ENCODE measurements at places on chromosomes 16 and 17.

DNA sequence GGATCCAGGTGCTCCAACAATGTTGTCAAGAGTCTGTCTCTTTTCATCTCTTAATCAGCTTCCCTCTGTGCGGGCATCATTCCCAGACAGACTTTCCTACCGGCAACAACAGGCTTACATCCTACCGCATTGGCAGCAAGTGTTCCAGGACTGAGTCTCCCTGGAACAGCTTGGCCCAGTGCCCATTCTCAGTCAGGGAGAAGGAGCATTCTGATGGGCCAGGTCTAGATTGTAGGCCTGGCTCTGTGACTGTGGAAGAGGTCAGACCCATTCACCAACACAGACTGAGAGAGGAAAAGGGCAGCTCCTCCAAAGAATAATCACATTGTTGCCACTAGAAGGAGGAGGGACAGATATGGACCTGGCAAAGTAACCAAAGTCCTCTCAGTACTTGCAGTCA is 68.1 kb upstream of the TMEM132E start:
- DNase-seq = no peak

GRCh38 chr17:31584438-31585279 is 193.2 kb downstream of the RAB11FIP4 start:
- DNase-seq = no peak

- no peak for DNase-seq
Measured at GRCh38 chr17:30477774-30478115, 537 bp downstream of the GOSR1 start.

DNA sequence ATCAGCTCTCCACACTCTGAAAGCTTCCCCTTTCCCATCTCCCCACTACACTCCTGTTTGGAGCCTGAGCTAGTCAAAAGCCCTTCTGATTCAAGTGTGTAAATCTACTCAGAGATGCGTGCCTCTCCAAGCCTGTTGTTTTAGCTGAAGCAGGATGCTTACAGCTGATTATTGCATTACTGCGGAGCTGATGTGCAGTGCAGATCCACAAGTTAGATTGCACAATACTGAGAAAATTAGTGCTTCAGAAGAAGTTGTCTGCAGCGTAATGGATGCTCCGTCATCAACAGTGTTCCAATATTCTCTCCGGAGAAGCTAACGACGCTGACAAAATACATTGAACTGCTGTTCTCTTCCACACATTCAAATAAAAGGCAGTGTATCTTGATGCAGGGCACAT is 44.8 kb upstream of the NLRP1 start:
- DNase-seq = no peak

DNA sequence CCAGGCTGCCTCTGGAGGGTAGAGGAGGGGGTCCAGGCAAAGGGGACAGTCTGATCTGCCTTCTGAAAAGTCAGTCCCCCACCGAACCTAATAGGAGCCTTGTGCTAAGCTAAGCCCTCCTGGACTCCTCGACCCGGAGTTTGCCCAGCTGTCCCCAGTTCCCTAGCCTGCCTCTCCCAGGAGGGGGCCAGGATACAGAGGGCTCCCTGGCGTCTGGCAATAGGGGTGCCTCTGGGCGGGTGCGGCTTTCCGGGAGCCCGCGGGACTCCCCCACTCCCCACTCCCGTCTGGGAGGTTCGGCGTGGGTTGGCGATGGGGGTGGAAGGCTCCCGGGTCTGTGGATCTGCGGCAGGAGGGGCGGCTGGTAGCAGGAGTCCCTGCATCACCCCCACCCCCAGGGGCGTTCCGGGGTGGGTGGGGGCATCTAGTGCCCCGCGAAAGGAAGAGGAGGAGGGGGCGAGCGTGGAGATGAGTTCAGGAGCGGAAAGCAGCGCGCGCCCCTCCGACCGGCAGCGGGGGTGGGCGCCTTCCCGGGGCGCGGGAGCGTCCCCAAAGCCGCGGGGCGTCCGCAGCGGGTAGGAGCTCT is 1.2 kb downstream of the GSG1L start:
- no peak for DNase-seq

DNA sequence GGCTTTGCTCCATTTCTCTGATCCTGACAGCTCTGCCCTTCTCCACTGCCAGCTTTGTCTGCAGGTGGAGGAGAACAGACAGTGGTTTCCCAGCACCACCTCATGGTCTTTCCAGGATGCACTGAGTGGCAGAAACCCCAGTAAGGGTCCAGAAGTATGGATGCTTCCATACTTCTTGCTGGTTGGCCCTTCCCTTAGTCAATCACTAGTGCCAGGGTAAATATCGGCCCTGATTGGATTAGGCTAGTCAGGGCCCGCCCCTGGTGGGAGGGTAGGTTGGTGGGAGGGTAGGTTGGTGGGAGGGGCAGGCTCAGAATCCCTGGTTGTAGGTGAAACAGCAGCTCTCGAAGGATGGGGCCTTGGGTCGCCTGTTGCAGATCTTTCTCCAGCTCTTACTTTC is 10.2 kb downstream of the RNF213 start:
- no peak for DNase-seq

- no peak for DNase-seq
Measured at GRCh38 chr17:29054835-29055234, 11.9 kb downstream of the PIPOX start.

- DNase-seq = no peak
Measured at GRCh38 chr17:51860954-51861561, 297.5 kb downstream of the CA10 start.

DNA sequence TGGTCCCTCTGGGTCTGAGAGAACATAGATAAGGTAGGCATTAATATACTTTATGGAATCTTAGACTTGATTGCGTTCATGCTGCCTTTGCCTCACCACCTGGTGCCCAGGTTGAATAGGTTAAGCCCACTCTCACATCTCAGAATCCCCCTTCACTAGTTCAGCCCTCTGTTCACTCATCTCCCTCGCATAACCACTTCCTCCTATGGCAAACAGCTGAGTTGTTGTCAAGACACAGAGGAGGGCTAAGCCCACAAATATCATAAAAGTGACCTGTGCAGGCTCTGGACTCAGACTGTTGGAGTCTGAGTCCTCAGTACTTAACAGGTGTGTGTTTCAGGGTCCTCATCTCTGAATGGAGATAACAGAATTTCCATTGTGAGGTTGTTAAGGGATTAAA is 55.7 kb downstream of the GOSR1 start:
- no peak for DNase-seq

DNA sequence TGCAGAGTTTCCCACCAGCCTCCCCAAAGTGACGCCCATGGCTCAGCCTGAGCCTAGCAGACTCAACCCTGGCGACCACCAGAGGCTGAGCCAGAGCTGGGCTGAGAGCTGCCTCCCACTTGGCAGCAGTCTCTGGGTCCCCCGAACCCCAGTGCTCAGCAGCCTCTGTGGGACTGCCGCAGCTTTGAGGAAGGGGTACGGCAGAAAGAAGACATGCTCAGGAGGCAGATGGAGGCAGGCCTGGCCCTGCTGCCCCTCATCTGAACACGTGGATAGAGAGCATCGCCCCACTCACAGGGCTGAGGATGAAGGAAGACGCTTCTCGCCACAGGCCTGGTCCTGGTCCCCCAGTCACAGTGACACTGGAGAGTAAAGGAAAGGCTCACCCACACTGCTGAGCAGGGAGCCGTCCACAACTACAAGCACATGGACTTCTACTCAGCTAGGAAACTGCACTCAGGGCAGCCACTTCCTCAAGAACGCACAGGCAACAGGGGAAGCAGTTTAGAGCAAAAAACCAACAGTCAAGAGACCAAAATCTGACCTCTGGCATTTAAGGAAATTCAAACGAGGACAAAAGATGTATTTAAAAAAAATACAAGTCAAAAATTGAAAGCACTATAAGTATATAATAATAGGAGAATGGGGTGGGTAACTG is 45.2 kb upstream of the GSG1L start:
- DNase-seq = no peak

DNA sequence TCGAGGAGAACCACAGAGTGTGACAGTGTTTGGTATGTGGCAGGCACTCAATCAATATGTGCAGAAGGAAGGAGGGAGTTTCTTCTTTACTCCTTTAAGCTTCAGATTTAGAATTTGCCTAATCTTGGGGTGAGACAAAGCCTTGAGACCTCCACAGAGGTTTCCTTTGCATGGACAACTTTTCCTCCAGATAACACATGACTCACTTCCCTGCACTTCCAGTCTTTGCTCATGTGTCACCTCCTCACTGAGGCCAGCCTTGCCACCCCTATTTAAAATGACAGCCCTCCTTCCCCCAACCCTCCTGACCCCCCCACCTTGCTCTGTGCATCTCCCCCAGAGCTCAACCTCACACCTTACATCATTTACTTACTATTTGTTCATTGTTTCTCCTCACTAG is 17.4 kb upstream of the NOS2 start:
- DNase-seq = no peak

- DNase-seq = no peak
Measured at GRCh38 chr16:80711406-80711805, 93.0 kb downstream of the CDYL2 start.

DNA sequence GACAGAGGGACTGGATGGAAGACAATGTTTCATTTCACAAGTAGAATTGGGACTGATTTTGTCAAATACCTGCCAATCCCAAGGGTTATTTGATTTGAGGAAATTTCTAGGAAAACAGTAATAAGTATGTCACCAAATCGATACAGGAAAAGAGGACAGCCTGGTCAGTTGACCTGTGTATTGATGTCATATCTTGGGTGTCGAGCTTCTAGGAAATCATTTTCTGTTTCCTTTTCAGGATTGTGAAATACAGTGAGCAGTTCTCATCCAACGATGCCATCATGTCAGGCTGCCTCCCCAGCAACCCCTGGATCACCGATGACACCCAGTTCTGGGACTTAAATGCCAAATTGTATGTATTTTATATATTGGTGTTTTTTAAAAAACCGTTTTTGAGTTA is 56.1 kb downstream of the RGS9 start:
- DNase-seq = no peak

GRCh38 chr16:73521499-73521898 is 473.6 kb upstream of the ZFHX3 start:
- no peak for DNase-seq

Measured in activated CD8-positive, alpha-beta memory T cell treated with anti-CD3 and anti-CD28 coated beads for 1 hour (primary cell).